Stimulated activated CD8-positive, alpha-beta memory T cell treated with anti-CD3 and anti-CD28 coated beads, Interleukin-7, amount 100 ng/mL, for 4 hours (primary cell): ENCODE measurements at places on chromosomes 2 and 18.

- no peak for DNase-seq
Observed at GRCh38 chr2:68734688-68735525, at the start of gene ARHGAP25. TSS of gene ARHGAP25 (plus strand) at chr2:68734811. CDS start at chr2:68735200, 389 bp downstream.

DNA sequence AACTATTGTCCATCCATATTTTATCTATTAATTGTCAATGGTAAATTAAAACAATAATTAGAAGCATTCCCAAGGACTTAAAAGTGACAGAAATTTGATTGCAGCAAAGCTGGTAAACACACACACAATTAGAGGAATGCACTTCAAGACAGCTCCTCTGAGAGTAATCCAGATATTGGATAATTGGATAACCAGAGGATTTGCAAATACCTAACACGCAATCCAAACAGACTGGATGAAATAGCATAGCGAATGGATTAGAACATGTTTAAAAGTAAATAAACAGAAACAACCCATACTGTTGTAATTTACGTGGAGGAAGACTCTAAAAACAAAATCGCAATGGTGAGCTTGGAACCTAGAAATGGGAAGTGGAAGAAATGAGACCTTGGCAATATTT, 239.8 kb downstream of the METTL4 start:
- DNase-seq = no peak

- no peak for DNase-seq
Observed at GRCh38 chr18:62399276-62399675, 74.2 kb downstream of the TNFRSF11A start.

DNA sequence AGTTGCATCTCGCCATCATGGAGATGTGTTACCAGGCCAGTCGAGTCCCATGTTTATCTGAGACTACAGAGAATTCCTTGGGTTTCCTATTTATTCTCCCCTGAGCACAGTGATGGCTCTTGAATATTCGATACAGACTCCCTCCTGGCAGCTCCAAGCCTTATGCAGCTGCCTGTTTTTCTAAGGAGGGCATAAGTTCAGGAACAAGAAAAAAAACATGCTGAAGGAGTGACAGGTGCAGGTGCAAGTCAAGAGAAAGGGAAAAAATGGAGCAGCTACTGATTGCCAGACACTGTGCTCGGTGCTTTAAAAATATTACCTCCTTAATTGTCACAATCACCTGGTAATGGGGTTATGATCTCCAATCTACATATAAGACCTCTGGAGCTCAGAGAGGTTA, 177.2 kb upstream of the DPP10 start:
- no peak for DNase-seq

- no peak for DNase-seq
Observed at GRCh38 chr18:22318745-22319407, 98.8 kb downstream of the CTAGE1 start.

DNA sequence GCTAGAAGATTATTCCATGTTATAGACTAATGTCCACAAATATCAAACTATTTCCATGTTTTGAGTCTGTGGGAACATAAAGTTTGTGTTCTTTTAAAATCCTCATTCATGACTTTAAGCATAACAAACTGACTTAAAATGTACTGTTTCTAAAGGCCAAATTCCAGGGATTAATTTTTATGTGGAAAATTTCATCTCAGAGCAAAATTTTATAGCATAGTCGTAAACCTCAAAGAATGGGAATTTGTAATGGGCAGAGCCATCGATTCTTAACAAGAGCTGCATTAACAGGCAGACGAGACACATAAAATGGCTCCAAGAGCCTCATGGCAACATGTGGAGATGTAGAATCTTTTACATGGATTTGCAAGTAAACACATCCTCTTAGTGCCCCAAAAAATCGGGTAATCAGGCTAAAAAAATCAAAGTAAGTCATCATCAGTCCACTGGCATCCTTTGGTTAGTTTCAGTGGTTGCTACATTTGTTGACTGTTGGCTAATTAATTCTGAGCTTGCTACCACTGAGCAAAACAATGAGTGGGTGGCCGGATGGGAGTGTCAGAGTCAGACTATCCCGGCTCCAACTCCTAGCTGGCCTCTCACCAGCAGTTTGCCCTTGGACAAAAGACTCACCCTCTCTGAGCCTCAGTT, 119.6 kb downstream of the FAM210A start:
- no peak for DNase-seq

GRCh38 chr2:64786343-64787018, 132.8 kb upstream of the SERTAD2 start:
- DNase-seq = no peak

DNA sequence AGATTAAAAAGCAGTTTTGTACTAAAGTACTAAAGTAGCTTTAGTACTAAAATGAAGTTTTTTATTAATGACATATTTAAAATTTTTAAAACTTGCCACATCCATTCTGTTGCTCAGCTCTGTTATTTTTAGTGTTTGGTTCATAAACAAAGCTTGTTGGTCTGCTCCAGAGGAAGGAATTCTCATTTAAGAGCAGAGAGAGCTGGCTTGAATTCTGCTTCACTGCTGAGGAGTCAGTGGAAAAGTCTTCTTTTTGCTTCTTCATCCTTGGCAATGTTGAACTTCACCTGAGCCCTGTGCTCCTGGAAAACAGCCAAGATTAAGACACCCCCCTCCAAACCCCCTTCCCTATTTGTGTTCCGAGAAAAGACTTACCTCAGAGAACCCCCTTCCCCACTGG, 40.6 kb downstream of the TMEM87B start:
- DNase-seq = no peak

GRCh38 chr18:59549503-59550173, 147.6 kb downstream of the CCBE1 start:
- DNase-seq = no peak

DNA sequence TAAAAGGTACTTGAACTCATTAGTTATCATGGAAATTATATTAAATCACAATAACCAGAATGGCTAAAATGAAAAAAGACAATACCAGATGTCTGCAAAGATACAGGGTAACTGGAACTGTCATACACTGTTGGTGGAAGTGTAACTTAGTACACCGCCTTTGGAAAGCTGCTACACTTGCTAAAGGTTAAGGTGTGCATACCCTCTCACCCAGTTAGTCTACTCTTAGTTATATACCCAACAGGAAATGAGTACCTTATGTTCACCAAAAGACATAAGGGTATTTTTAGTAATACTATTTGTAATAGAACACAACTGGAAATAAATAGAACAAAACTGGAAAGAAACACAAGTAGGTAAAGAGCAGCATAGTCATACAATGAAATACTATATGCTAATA, 155.8 kb upstream of the THUMPD2 start:
- no peak for DNase-seq

- DNase-seq = peak; percentile 5
Observed at GRCh38 chr2:7031547-7032245, 114.5 kb downstream of the RNF144A start.

DNA sequence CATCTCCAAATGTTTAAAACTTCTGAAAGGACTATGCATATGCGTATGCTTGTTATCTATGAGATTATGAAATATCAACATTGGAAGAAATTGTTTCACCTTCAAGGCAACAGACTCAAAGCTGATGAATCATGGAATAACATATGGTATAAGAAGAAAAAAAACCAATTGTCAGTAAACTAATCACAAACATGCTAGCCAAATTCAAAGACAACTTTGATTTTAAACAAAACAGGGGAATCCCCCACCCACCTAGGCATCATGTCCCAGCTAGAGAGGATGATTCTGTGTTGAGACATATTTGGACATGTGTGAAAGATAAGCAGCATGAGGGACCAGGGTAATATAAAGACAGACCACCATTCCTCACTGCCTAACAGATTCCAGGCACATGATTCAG, 147.7 kb downstream of the WDPCP start:
- DNase-seq = no peak

DNA sequence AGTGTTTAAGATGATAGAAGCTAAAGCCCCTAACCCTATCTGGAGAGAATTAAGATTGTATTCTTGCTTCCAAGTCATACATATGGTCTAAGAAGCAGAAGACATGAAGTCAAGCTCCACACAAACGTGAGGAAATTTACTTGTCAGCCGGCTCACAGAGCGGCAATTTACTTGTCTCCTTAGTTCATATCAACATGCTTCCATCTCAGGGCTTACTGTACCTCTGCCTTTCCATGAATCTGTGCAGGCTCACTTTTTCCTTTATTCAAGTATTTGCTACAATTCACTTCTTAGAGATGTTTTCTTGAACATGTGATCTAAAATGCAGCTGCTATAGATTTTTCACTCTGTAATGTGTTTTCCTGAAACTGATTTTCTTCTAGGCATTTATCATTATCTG, 1386.4 kb downstream of the LRP1B start:
- no peak for DNase-seq

DNA sequence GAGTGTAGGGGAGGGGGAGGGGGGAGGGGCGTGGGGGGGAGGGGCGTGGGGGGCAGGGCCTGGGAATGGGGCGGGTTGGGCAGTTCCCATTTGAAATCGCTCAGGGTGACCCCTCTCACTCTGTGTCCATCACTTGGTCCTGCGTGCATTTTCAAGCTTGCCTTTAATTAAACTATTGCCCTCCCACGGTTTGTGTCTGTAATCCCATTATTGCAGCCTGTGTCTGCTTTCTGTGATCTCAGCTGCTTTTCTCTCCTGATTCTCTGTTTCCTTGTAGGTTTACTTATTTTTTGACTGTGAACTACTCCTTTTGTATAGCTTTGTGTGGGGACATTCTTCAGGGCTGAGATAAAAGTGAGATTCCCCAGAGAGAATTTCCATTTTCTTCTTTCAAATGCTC, 1.3 kb downstream of the DCDC2C start:
- no peak for DNase-seq

- no peak for DNase-seq
Observed at GRCh38 chr18:38579764-38580163, 1014.2 kb upstream of the CELF4 start.

DNA sequence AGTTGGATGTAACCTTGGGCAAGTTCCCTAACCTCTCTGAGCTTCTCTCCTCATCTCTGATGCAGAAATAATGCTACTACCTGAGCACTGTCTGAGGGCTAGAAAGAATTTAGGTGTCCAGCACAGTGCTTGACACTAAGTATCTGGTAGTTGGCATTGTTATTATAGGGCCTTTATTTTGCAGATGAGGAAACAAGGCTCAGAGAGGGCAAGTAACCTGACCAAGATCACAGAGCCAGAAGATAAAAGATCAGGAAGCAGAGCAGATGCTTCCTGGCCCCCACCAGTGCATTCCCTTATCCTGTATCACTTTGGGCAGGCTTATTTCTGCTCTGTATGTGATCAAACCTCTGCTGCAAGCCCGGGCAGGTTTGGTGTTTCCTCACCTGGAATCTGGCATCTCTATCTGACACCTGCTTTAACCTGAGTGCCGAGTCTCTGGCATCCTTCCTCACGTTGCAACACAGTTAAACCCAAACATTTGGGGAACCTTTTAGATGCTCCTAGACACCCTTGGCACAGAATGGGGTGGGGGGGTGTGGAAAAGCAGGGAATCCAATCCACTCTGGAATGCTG, 69.9 kb downstream of the PLB1 start:
- no peak for DNase-seq

DNA sequence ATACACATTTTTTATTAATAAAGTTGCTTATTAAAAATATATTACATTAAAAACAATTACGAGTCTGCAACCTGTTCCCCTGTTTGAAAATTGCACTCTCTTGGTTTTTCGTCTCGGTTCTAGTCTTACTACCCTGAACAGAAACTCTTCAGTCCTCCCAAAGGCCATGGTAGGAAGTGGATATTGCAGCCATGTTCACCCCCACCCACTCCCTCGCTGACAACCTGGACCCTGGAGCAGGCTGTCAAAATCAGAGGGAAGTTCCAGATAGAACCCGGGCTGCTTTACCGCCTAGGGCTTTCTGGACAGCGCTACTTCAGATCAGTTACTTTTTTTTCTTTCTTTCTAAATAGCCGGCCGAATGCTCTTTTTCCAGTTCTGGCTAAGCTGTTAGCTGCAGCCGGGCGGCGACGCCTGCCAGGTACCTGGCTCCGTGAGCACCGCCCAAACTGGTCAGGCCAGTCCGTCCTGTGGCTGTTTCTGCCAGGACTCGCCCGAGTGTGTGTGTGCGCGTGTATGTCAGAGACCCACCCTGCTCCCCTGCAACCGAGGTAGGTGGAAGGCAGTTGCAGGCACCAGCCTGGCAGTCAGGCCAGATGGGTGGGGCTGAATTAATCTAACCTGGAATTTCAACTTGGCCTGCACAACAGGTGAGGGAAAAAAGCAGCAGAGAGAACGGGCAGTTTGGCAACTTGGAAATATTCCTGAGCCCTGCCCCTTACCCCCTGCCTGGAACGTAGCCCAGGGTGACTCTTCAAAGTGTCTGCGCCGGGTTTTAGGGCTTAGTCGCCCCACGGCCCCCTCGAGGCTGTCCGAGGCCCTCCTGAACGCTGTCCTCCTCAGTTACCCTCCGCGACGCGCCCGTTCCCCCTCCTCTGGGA, 1.1 kb upstream of the TET3 start:
- DNase-seq = no peak

- peak; percentile 18 for DNase-seq
Observed at GRCh38 chr2:86238354-86238753, 39.1 kb downstream of the MRPL35 start.

DNA sequence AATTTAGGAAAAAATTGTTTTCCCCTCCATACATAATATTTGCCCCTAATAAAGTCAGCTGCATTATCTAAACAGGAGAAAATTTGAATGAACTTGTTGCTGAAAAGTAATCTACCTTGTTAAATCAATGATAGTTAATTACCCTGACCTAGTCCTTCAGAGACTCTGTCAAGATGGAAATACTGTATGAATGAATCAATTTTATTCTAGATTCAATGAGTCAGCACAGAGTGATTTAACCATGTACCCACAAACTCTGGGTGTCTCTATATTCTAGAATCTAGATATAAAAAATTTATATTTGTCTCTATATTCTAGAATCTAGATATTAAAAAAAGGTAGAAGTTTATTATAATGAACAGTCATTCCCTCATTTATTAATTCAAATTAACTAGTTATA, 36.2 kb downstream of the NDUFAF7 start:
- DNase-seq = no peak

DNA sequence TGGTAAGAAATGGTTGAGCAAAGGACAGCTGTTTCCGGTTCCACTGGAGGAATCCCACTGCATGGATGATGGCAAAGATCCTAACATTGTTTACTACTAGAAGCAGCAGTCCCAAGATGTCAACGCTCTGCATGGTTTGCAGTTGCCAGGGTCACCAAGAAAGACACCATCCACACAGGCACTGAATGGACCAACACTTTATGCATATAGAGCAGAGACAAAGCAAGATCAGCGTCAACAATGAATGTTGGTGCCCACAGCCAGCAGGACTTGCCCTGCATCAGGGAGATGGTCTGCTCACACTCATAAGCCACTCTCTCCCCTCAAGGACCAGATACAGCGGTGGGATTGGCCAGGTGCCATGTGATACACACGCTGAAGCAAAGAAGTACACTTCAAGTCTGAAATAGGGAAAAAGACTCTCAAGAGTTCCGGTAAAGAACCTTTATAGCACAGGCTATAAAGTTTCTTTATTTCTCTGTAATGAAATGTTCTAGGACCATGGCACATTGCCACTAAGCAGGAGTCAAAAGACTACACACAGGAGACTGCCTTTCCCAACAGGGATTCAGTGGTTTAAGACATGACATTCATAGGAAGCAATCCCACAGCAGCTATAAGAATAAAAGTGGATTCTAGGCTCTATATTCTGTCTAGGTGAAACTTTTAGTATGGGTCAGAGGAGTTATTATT, 133.2 kb upstream of the EPHA4 start:
- no peak for DNase-seq

- peak; percentile 8 for DNase-seq
Observed at GRCh38 chr2:241064008-241064801, 37.9 kb downstream of the MTERF4 start.
